Stimulated activated CD4-positive, alpha-beta T cell treated with anti-CD3 and anti-CD28 coated beads, Interleukin-1b, Interleukin-23, amount 100 ng/mL, for 1 hour (primary cell): ENCODE measurements at places on chromosomes 5 and 9.

DNA sequence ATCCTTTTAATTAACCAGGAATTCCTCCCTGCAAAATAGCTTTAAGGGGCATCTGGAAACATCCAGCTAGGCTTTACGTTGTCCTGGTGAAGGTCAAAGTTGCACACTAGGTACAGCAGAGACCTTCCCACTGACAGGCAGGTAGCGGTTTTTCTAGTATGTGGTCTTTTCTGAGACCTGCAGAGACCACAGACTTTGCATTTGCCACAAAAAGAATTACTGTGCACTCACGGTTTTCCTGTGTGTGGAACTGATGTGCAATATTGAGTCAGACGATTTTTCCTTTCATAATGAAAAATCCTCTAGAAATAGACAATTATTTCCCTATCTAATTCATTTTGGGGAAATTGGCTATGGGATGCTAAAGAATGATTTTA lies 417.0 kb upstream of the ADAMTSL1 start:
- DNase-seq: no peak

DNA sequence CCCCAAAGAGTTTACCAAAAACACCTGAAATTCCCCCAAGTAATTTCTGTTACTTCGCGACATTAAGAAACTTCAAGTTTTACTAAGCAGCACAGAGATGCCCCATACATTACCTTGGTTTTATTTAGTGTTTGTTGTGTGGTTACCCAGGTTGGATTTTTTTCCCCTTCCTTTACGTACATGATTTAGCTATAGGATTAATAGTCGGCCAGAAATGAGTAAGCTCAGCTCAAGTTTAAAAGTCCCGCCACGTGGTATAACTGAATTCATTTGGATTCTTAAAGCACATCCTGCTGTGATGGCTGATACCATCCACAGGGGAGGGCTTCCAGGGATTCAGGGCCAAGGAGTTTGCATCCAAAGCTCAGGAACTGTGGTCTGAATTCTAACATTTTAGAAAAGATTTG lies 75.9 kb downstream of the DAP start:
- no peak for DNase-seq

GRCh38 chr5:137344723-137345322 lies 154.3 kb downstream of the SPOCK1 start:
- DNase-seq: no peak

GRCh38 chr9:115520646-115521045 lies 402.7 kb upstream of the TNC start:
- DNase-seq: no peak

- DNase-seq: no peak
Observed at GRCh38 chr9:136996361-136997292, at the start of gene CLIC3. Gene CLIC3, minus strand, starts transcription at chr9:136996568. Its CDS starts 25 bp downstream, at chr9:136996543.

- no peak for DNase-seq
Observed at GRCh38 chr5:61631438-61631941, 299.4 kb downstream of the ZSWIM6 start.

GRCh38 chr5:109256486-109256885 lies 153.3 kb downstream of the PJA2 start:
- no peak for DNase-seq

DNA sequence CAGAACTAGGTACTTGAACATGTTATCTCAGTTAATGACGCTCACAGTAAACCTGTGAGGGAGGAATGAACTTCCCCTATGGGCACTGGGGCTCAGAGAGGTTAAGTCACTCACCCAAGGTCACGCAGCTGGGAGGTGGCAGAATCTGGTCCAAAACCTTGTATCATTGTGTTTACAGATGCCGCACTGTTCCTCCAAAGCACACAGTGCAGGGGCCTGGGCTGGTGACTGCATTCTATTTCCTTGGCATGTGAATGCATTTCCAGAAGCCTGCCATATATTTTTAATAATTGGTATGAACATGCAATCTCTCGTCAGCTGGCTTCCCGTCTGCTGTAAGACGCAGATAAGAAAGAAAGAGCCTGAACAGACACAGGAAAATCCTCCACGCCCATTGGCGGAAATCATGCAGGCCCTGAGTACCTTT lies 77.0 kb upstream of the TBC1D2 start:
- DNase-seq: no peak

DNA sequence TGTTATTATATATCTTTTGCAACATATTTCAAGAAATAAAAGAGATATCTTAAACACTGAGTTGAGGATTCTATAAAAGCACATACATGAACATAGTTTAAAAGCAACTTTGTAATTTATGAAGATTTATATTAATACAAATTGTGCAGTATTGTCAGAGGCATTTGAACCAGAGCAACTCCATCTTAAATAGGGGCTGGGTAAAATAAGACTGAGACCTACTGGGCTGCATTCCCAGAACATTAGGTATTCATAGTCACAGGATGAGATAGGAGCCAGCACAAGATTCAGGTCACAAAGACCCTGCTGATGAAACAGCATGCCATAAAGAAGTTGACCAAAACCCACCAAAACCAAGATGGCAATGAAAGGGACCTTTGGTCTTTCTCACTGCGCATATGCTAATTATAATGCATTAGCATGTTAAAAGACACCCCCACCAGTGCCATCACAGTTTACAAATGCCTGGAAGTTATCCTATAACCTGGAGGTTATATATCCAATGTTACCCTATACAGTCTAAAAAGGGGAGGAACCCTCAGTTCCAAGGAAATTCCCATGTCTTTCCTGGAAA lies 320.2 kb downstream of the FAM170A start:
- no peak for DNase-seq

DNA sequence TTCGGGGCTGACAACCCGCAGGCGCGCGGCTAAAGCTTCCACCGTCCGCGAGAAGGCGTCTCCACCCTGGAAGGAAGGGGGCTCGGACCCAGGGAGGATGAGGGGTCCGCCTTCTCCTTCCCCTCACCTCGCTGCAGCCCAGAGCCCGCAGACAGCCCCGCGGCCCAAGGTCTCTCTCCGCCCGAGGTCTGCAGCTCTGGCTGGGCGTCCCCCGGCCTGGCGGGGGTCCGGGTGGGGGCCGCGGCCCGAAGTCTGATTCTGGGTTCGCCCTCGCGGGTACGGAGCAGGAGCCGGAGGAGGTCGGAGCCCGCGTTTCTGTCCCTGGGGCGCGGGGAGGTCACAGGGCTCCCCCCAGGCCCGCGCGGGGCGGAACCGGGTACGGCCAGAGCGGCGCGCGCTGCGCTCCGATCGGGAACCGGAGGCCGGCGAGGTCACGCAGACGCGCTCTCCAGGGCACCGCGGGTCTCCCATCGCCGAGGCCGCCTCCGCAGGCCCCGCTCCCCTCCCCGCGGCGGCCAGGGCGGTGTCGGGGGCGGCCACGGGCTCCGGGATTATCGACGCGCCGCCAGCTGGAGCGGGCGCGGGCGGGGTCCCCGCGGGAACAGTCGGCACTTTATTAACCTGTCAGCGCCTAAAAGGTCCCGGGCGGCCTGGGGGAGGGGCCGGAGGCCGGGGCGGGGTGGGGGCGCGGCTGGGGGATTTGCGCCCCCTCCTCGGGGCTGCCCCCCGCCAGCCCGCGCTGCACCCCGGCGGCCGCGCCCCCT lies 11.6 kb downstream of the LHX3 start:
- no peak for DNase-seq

GRCh38 chr5:141632650-141633049 lies 4.0 kb downstream of the HDAC3 start:
- DNase-seq: no peak

DNA sequence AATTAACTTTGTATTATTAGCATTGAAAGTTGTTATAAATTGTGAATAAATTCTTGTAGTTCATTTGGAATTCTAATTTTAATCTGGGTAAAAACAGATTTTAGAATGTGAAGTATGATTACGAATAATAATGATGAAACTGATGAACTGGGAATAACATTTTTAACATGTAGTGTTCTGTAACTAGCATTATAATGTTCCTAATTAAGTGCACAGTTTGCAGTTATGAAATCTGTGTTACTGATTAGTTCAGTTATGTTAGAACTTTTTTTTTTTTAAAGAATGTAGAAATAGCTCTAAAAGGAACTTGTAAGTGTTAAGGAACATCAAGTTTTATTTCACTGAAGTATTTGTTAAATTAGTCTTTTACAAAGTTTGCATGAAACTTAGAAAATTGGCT lies 48.9 kb upstream of the EIF4EBP3 start:
- DNase-seq: no peak

DNA sequence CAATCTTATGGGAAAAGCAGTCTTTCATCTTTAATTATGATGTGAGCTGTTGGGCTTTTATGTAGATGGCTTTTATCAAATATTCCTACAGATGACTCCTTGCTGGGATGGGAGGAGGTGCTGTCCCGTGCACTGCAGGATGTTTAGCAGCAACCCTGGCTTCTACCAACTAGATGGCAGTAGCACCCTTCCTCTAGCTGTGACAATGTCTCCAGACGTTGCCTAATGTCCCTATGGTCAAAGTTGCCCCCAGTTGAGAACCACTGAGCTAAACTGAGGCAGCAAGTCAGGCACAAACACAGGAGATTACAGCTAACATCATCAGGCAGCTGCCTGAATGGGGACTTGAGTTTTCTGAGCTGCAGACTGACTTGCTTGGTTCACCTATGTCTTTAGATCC lies 401.9 kb upstream of the PDE4D start:
- no peak for DNase-seq

GRCh38 chr9:1047591-1048230 lies 2.4 kb upstream of the DMRT2 start:
- DNase-seq: no peak

- DNase-seq: no peak
Observed at GRCh38 chr5:62671479-62671878, 92.9 kb downstream of the LRRC70 start.

GRCh38 chr9:102986425-102986824 lies 8.7 kb upstream of the CYLC2 start:
- DNase-seq: no peak

GRCh38 chr9:16625811-16626210 lies 244.7 kb downstream of the BNC2 start:
- DNase-seq: no peak

GRCh38 chr5:94240134-94240533 lies 378.3 kb downstream of the KIAA0825 start:
- no peak for DNase-seq

- no peak for DNase-seq
Observed at GRCh38 chr9:133693703-133694529, 44.2 kb downstream of the SARDH start.

GRCh38 chr9:38652486-38652885 lies 32.1 kb upstream of the ANKRD18A start:
- no peak for DNase-seq

DNA sequence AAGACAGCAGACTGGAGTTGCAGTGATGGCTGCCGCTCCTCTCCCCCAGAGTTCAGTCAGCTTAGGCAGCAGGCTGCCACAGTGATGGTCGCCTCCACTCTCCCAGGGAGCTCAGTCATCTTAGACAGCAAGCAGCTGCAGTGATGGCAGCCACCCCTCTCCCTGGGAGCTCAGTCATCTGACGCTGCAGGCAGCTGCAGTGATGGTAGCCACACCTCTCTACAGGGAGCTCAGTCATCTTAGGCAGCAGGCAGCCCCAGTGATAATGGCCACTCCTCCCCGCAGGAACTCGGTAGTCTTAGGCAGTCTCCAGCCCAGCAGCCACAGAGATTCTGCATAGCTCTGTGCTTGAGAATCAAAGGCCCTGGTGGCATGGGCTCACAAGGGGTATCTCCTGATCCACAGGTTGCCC lies 582.7 kb downstream of the DTWD2 start:
- DNase-seq: no peak

GRCh38 chr5:113092683-113093082 lies 116.1 kb downstream of the DCP2 start:
- DNase-seq: no peak

DNA sequence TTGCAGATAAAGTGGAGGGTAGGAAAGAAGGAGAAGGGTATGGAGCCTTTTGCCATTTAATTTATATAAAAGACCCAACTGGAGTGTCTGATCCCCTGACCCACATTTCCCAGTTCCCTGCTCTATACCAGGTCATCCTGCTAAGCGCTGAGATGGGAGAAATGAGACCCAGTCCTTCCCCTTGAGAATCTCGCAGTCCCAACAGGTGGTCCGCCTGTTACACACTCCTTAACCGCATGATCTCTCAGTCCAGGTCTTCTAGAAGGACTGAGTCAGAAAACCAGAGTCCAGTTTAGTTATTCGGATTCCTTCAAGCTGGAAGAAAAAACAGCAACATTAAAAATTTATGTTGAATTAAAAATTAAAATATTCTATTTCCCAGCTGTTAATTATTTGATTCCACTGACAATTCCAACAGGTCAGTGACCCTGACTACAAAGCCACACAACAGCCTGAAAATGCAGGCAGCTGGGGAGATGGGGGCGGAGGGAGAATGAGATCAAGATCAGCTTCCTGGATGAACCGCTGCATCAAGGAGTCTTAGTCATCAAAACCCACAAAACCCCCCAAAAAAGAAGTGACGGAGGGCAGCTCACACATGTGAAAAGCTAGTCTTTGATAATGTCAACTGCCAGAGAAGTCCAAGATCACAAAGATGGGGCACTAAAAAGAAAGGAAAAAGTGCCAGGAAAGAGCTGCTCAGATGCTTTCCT lies 44.0 kb downstream of the GGTA1 start:
- DNase-seq: no peak

DNA sequence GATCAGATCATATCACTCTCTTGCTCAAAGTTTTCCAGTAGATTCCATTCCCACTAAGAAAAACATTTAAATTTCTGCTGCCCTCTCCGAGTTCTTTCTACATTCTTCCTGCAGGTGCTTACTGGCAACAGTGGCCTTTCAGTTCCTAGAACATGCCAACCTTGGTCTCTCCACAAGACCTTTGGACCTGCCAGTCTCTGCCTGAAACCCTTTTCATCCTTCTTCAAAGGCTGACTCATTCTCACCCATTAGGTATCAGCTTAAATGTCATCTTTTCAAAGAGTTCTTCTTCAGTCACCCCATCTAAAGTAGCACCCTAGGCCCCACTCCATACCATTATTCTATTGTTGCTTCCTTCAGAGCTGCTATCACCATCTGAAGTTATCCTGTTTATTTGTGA lies 21.8 kb downstream of the PPIC start:
- DNase-seq: no peak

DNA sequence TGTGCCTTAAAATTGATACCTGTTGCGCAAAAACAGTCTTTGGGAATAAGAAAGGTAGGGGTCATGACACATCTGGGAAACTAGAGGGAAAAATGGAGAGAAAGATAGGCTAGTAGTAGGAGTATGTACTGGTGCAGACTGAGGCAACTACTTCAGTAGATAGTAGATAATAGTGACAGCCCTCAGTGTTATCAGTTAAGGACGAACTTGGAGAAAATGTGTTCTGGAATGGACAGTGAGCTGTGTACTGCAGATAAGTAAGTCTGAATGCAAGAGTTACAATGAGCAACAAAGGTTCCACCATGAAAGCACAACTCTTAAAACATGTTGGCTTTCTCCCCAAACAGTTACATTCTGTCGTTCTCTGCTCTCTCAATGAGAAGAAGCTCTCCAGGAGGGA lies 6.5 kb upstream of the INSL6 start:
- DNase-seq: no peak
